Right kidney (tissue), 9 donors: ENCODE measurements at places on chromosomes 1 and 21.

- DNase-seq: no peak
Observed at GRCh38 chr1:186486061-186486460, 25.1 kb upstream of the PDC start.

GRCh38 chr21:45836268-45836655, 145.3 kb upstream of the COL6A1 start:
- no peak for DNase-seq

DNA sequence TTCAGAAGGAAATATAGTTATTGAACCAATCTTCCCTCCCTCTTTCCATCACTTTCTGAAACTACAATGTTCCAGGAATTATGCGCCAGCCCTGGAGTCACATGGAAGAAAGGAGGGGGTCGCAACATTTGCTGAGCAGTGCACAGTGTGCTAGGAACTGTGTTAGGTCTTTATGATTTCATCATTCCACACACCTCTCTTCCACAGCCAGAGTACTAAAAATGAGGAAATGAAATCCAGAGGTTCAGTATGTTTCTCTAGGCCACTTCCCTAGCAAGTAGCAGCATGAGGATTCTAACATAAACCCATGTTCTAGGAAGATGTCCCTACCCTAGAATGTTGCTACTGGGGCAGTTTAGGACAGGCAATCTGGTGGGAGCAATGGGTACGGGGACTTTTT, 158.1 kb downstream of the SLC45A1 start:
- DNase-seq: no peak

DNA sequence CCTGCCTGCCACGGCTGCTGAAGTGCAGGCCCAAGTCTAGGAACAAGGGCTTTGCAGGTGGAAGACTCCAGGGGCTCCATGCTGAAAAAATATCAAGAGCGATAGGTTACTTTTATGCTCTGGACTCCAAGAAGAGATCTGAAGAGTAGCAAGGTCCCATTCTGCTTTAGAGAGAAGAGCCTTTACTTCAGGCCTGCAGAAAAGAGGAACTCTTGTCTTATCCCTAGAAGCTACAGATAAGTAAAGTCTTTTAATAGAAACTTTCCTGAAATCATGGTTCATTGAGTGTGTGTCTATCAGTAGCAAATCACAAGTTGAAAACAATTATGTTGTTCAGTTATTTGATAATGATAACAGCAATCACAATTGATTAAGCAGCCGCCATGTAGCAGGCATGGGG, 113.3 kb downstream of the TNR start:
- DNase-seq: no peak

DNA sequence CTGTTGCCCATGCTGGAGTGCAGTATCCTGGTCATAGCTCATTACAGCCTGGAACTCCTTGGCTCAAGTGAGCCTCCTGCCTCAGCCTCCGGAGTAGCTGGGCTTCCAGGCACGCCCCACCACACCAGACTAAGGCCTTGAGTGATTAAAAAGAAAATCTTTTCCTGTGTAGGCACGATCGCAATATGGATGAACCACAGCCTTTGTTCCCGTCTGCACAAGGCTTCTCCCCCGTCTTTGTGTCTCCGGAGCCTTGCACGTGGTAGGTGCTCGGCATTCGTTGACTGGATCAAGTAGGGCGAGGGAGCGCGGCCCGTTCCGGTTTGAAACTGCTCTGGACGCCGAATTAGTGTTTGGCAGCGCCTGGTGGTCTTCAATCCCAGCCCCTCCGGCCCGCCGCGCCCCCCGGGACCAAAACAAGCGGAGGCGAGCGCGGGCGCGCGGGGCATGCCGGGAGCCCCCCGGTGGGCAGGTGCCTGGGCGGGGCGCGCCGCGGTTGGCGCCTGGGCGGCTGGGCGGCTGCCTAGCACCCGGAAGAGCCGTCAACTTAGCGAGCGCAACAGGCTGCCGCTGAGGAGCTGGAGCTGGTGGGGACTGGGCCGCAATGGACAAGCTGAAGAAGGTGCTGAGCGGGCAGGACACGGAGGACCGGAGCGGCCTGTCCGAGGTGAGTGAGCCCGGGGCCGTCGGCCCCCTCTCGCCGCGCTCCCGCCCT, at the start of gene SFT2D2:
TSS of gene SFT2D2 (plus strand) at position 529 of the 715 bp plus-strand sequence. CDS start at position 605, 76 bp downstream.
- DNase-seq: peak; percentile 95

DNA sequence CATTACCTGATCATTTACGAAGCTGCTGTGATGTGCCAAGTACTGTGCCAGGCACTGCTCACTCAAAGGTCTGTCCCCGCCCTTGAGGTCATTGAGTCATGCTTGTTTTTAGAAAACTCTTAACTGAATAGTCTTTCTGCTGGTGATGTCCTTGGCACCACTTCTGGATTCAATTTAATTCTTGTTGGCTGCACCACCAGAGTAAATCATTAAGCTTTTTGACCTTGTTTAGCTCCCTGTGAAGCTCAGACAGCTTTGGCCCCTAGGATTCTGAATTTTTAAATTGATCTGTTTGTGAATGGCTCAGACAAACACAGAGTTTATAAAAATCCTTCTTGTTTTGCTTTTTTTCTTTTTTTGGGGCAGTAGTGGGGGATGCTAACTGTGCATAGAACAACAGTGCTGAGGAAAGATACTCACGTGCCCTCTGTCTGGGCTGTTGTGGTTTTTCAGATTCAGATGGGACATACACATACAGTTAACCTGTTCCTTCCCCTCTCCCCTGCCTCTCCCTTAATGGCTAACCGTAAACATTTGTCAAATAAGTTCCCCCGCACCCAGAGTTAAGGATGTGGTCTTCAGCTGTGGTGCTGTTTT, 67.6 kb downstream of the MTR start:
- no peak for DNase-seq

DNA sequence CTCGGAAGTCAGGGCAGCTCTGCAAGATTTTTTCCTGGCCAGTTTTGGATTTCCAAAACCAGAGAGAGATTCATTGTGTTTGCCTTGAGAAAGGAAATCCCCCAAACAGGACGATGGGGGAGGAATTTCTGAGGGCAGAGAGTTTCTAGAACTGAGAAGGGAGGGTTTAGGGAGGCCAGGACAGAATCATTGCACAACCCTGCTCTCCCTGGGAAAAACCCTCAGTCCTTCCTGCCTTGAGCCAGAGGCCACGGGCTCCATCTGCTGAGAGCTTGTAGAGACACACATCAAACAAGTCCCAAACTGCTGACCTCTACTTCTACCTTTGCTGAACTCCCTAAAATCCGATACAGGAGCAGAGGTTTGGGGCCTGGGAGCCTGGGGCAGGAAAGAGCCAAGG, 99.7 kb downstream of the NMNAT2 start:
- no peak for DNase-seq

GRCh38 chr21:42542196-42542595, 28.5 kb downstream of the SLC37A1 start:
- no peak for DNase-seq

DNA sequence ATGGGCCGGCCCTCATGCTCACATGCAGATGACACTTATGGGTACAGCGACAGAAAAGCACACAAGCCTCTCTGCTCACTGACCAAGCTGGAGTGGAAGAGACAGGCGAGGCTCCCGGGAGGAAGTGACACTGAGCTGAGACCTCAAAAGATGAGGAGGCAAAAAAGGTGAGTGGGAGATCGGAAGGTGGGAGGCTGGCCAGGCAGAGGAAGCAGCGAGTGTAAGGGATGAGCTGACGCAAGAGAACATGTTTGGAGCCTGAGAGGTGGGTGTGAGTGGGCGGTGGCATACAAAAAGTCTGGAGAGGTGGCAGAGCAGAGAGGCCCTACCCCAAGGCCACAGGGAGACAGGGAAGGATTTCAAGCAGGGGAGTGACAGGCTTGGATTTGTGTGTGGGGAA, 18.2 kb upstream of the CDCP2 start:
- no peak for DNase-seq

DNA sequence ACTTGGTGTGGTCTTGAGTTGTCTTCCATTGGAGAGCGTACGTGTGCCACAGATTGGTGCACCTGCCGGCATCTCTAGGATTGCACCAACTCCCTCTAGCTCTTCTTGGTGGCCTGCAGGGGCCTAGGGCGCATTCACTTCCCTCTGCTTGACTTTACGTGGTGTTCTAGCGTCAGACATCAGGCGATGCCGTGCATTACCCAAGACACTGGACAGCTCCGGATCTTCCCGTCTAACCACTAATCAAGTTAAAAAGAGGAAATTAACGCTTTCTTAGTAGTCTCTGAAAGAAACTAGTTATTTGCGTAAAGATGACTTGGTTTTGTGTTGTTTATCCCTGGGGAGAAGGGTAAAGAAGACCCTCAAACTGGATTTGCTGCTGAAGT, 510 bp upstream of the IL10RB start:
- DNase-seq: no peak

DNA sequence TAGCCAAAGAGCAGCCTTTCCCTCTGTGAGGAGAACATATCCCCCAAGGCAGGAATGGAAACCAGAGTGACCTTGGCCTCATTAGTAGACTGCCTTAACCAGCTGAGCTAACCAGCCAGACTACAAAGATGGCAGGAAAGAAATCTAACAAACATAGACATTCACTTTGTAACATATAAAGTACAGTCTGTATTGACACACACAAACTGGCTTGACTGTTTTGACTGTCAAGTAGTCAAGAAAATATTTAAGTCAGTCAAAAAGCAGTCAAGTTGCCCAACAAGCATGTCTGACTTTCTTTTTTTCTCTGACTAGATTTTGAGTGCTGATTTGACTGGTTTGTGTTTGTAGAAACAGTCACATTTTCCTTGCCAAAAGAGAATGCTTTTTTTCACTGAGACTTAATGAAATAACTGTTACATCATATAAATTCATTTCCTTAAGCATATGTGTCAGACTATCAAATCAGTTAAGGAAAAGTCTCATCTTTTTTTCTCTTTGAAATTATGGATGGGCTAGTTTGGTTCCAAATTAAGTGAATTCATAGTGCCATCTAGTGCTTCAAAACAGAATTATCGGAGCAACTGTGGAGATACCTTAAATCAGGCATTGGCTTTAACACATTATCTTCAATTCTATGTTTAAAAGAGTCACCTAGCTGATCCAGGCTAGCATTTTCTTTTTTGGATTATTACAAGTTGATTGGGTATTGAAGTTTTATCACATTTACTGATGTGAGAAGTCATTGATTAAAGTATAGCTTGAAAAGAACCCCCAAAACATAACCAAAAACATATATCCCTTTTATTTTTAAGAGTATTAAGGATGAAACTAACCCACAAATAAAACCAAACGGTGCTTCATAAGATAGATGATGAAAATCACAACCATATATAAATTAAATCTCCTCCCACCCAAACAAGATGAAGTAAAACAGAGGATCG, 75.0 kb downstream of the ATP6V1G3 start:
- DNase-seq: peak; percentile 1

DNA sequence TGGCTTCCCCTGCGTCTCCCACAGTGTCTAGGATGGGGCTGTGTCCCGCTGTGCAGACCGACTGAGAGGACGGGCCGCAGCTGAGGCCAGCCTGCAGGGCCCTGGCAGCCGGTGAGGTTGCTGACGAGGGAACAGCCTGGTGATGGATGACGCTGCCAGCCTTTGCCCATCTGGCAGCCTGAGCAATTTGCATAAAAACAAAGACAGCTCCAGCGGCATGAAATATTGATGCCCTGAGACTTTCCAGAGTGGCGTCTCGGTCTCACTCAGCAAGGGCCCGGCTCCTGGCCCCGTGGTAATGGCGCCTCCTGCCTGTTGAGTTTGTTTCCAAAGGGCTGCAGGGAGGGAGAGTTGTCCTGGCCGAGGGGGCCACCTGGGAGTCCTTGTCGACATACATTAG, 19.1 kb upstream of the KCNA10 start:
- no peak for DNase-seq

DNA sequence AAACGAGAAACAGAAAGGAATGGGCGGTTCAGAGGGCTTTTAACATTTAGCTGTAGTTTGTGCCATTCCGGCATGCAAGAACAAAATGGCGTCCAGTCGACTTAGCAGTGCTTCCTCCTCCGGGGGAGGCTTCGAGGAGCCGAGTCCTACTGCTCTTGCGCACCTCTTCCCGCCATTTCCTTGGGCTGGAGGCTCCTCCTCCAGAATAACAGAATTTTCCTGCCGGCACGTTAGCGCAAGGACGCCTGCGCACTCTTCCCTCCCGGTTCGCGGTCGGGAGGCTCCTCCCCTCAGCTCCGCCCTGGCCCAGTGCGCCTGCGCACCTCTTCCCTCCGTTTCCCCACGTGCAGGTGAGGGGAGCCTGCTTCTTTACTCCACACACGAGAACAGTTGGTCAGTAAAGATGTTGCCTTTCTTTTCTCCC, 1.0 kb downstream of the DMRTB1 start:
- no peak for DNase-seq

- DNase-seq: no peak
Observed at GRCh38 chr1:58904299-58905125, 120.7 kb upstream of the JUN start.

- DNase-seq: no peak
Observed at GRCh38 chr1:113276507-113276906, 113.8 kb upstream of the MAGI3 start.

GRCh38 chr1:167789501-167789900, 67.7 kb downstream of the MPZL1 start:
- no peak for DNase-seq

DNA sequence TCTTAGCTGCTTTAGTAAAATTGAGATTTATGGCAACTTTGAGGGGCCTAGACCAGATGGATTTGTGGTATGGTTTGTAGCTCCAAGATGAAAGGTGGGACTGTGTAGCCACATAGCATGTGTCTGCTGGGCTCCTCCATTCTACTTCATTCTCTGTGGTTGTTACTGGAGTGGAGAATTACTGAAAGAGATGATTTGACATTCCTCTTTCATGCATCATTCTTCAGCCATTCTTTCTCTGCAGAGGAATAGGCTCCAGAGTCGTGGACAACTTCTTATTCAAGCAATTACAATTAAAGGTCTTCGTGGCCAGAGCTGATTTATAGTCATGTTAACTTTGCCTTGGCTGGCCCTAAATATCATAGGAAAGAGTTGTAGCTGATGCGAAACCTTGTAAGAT, 328.9 kb downstream of the PAPPA2 start:
- DNase-seq: no peak

DNA sequence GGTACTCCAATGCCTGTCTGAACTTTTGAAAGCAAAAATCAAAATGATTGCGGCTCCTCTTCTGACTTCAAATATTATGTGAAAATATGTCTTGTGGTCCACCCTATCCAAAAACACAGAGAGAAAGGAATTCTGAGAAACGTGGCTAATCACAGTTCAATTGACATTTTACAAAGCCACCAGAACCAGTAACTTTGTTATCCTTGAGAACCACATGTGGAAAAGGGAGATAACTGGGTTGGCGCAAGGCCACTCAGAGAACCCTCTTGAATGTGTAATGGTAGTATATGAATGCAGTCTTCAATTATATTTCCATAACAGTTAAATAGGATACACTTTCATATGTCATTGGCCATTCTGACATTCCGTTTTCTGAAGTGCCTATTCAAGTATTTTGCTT, 1030.0 kb upstream of the TMPRSS15 start:
- DNase-seq: no peak

GRCh38 chr1:21355956-21356355, 65.7 kb upstream of the ECE1 start:
- DNase-seq: no peak

DNA sequence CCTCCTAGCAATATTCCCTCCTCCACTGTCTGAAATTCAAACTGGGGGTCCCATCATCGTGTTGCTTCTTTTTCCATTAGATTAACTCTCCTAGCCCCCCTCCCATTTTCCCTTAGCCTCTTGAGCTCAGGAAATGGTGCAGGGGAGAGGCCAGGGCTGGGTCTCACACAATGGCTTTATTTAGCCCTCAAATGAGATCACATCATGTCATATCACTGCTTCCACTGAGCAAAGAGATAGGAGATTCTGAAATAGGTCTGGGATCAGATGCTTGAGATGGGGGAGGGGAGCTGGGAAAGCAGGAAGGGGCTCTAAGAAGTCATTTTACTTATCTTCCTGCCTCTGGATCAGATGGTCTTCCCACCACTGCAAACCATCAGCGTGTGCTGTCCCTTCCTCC, 17.8 kb upstream of the ARHGEF2 start:
- no peak for DNase-seq

GRCh38 chr1:12001996-12002493, 17.3 kb upstream of the MIIP start:
- no peak for DNase-seq
